ENCODE measurements at places on chromosomes 7 and 10.

DNA sequence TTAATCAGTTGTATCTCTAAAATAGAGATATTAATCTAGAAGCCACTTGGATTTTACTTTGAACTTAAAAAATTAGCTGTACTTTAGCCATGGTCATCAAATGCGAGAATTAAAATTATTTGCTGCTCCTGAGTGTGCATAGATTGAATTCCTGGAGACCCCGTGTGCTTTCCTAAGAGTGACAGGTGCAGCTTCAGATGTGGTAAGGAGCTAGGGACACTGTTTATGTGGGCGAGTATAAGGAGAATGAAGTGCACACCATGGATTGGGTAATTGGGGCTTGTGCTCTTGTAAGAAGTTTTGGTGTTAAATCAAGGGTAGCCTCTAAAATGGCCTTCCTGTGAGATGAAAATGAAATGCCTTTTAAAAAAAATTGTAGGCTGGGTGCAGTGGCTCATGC, 9.8 kb downstream of the PLCE1 start:
- DNase-seq: no peak

GRCh38 chr10:96470116-96470743, 43.5 kb downstream of the TLL2 start:
- no peak for DNase-seq

DNA sequence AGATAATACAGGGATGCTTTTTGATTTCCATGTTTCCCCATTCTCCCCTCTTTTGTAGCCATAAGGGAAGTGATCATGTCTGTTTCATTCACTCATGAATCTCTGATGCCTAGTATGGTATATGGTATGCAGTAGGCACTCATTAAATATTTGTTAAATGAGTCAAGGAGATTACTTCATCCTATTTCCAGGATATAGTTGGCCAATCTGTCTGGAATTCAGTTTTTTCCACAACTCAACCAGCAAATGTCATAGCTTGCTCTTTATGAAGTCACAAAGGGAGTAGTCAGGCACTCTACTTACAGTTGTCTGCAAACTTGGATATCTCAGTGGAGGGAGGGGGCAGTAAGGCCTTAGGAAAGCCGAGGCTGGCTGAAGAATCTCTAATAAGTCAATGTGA, 853.6 kb downstream of the LRMDA start:
- no peak for DNase-seq

DNA sequence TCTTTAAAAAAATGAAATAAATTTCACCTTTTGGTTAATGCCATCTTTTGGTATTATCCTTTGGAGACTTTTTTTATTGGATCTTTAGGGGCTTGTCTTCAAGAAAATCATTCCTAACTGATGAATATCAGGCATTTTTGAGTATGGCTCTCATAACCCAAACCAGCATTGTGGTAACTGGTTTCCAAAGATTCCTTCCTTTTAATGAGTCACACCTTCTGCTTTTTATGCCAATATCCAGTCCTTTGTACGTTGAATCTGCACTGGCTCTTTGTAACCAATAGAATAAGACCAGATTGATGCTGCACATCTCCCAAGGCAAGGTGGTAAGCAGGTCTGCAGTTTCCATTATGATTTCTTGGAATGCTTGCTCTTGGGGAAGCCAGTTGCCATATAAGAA, 89.1 kb downstream of the GPR158 start:
- DNase-seq: no peak

DNA sequence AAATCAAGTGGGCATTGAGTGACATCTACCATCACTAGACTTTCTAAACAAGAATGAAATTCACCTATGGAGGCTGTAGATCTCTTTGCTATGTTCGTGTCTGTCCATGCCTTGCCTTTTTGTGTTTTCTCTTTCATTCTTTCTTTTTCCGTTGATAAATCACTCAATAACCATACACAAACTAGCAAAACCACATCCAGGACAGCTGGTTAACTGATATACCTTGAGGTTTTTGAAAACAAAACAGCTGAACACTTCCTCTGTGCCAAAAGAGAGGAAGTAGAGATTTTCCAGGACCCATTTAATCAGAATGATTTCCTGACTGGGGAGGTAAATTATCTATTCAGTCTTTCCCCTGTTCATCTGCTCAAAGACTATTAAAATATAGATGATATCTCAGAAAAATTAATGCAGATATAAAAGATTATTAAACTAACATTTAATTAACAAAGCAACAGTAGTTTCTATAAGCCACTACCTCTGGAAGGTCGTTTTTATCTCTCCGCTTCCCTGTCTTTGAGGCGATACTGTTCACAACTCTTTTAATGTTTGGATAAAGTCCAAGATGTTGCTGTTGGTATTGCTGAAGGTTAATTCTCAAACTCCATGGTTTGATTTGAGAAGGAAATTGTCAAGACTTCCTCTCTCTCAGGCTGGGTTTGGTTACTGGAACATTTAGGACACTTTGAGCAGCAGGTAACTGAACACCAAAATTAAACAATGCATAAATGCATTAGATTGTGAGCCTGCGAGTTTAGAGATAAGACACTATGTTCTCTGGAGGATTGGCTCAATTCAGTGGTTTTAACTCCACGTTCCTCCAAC, 24.4 kb upstream of the C10orf67 start:
- no peak for DNase-seq

- DNase-seq: no peak
These were observed 354.1 kb downstream of the TNS3 start for GRCh38 chr7:47227762-47228177.

- DNase-seq: no peak
These were observed 134.9 kb downstream of the MICU1 start for GRCh38 chr10:72490951-72491350.

- DNase-seq: no peak
These were observed 26.2 kb downstream of the PALD1 start for GRCh38 chr10:70504521-70505358.

DNA sequence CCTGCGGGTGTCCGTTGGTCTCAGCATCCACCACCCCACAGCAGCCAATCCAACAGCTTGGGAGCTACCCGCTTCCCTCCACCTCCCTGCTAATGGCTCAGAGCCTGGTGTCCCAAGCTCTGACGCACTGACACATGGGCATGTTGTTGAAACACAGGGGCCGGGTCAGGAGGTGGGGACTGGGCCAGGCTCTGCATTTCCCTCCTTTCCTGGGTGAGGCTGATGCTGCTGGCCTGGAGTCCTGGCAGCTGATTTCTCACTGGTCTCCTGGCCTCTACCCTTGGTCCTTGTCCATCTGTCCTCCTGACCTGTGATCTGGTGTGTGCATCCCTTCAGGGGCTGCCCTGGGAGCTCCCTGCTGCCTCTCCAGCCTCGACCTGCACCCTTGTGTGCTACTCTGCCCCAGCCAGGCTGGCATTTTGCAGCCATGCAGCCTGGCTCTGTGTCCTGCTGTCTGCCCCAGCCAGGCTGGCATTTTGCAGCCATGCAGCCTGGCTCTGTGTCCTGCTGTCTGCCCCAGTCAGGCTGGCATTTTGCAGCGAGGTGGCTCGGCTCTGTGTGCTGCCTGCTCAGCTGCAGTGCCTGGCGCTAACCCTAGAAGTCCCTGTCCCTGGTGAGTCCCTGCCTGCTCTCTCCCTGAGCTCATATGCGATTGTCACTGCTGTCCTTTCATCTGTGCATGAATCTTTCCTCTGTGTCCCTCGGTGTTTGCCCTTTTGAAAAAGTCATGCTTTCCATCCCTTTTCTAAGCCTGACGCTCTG, 14.0 kb downstream of the AMZ1 start:
- no peak for DNase-seq

DNA sequence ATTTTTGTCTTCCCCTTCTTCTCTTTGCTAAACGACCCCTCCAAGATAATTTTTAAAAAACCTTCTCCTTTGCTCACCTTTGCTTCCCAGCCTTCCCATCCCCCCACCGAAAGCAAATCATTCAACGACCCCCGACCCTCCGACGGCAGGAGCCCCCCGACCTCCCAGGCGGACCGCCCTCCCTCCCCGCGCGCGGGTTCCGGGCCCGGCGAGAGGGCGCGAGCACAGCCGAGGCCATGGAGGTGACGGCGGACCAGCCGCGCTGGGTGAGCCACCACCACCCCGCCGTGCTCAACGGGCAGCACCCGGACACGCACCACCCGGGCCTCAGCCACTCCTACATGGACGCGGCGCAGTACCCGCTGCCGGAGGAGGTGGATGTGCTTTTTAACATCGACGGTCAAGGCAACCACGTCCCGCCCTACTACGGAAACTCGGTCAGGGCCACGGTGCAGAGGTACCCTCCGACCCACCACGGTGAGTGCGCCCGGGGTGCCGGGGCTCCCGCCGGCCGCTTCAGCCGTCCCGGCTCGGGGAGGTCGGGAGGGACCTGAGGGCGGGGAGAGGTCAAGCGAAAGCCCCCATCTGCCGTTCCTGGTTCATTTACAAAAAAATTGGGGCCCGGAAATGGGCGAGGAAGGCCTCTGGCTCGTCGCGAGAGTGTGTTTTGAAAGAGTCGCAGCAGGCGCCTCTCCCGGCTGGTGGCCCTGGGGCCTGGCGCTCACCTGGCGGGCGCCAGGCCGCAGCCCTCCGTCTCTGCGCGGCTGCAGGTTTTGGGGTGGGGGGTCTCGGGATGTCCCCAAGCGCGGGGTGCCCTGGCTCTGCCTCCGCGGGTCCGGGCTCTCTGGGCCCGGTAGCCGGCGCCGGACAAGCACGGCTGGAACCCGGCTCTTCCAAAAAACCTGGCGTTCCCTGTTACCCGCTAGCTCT, 1.2 kb downstream of the GATA3 start:
- DNase-seq: peak; percentile 28

- DNase-seq: no peak
These were observed 218.4 kb downstream of the ADAM12 start for GRCh38 chr10:126169899-126170298.

- no peak for DNase-seq
These were observed 5.2 kb downstream of the PHYHIPL start for GRCh38 chr10:59181668-59182067.

DNA sequence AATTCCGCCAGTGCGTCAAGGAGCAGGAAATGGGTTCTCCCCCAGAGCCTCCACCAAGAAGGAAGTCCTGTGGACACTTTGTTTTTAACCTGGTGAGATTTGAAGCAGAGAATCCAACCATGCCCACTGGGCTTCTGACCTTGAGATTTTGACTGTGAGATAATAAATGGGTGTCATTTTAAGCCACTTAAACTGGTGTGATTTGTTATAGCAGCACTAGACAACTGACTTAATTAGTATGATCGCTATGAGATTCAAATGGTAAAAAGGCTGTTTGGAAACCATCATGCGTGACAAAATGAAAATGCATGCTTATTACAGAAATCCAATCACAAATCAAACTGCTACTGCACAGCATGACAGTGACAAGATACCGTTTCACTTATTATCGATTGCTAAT, 98.0 kb downstream of the ADAM12 start:
- no peak for DNase-seq

DNA sequence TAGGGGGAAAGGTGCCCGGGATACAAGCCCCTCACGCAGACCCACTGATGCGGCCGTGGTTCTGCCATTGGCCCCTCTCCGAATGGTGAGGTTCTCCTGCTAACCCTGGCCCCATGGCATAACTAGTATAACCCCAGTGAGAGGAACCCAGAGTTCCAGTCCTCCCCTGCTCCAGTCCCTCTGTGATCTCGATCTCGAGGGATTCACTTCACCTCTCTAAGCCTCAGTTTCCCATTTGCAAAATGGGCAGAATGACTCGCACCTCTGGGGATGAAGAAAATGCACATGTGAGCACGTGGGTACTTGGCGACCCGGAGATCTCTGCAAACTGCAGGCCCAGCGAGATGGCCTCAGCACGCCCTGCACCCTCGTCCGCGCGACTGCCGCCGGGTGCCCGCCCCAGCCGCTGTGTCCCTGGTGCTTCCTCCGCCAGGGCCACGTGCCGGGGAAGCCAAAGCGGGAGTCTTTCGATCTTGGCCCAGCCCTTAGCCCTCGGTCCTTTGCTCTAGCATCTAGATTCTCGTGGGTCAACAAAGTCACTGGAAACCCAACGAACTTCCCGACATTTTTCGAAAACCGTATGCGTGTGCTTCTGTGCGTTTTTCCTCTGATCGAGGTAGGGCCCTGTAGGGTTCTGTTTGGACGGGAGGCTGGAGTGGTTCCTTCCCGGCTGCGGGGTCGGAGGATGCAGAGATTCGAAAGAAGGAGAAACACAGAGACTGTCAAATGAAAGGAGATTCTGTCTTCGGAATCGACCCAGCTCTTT, 169.8 kb downstream of the UBE2H start:
- DNase-seq: peak; percentile 29

- DNase-seq: no peak
These were observed 41.1 kb upstream of the HSPB1 start for GRCh38 chr7:76261329-76261728.

DNA sequence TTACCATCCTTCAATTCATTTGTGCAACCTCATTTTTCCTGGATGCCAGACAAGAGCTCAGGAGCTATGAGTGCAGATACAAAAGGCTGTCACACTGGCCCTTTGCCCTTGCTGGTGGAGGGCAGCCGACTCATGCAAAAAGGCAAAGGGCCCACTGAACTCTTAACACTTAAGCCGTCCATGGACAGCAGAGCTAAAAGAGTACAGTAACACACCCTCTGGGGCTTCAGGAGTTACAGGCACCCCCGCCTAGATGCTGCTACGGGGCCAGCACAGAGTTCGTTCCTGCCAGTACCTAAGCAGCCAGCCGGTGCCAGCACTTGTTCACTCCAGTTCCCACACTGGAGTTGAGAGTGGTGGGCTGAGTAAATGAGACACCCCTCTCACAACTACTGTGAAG, 69.9 kb upstream of the MRLN start:
- no peak for DNase-seq

DNA sequence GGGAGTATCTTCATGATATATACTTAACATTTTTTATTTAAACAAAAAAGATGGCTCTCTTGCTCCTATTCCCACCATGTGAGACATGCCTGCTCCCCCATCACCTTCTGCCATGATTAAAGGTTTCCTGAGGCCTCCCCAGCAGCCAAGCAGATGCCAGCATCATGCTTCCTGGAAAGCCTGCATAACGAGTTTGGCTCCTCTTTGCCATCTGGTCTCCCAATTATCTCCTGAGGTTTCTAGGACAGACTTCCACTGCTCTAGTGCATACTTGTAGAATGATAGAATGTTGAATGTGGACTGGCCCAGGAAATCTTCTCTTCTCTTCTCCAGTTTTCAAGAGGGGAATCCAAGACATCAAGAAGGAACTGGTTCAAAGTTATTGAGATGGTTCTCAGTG, 45.9 kb upstream of the ELAPOR2 start:
- DNase-seq: no peak

- DNase-seq: no peak
These were observed 16.5 kb downstream of the PWWP2B start for GRCh38 chr10:132413226-132414205.

DNA sequence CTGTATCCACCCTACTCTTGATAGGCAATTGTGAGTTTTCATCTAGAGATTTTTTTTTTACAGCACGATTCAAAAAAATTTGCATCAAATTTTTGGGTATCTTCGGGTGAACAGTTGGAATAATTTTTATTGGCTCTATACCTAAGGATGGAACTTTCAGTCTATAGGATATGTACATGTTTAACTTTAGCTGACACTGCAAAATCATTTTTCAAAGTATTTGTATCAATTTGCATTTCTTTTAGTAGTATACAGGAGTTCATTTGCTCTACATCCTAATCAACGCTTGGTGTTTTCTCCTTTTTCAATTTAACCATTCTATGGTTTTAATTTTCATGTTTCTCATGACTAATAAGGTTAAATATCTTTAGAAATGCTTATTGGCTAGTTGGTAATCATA, 11.7 kb downstream of the MGAM2 start:
- DNase-seq: no peak

Measured in stimulated activated naive CD4-positive, alpha-beta T cell (primary cell).